Right lobe of liver (tissue), 6 donors: ENCODE measurements at places on chromosomes 5 and 9. TPM values are rescaled to one million over a fixed set of nuclear protein-coding genes. Genes with fewer than 3 reads are reported as not detected.

The LOX gene
- 2.1 TPM for total RNA-seq

The CBY3 gene
- total RNA-seq: not detected

The ISL1 gene
- total RNA-seq: not detected

The SLC34A3 gene
- not detected for total RNA-seq

The ARSI gene
- total RNA-seq: not detected

The GAS1 gene
- 1.6 TPM for total RNA-seq

The BRINP1 gene
- total RNA-seq: 0.43 TPM

The PNPLA7 gene
- 6.2 TPM for total RNA-seq
